NCI-H1092 (cell line): ENCODE measurements at places on chromosomes 2 and 18.

DNA sequence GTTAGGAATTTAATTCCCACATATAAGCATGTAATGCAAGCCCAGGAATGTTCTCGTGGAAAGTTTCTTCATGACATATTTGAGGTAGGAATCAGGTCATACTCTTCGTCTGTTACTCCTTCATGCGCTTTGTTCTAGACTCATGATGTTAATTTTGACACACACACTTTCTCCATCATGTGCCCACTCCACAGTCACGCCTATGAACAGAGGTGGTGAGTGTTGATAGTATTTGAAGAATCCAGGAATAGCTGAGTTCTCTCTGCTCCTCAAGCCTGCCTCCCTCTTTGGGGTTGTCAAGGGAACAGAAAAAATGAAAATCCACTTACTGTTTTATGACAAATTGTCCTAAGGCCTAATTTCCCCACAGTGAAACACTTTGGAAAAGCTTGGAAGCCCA is 117.3 kb upstream of the SERPINE2 start:
- DNase-seq, result no peak

- DNase-seq, result no peak
These were observed 975.1 kb downstream of the BCL11A start for GRCh38 chr2:59578349-59578748.

DNA sequence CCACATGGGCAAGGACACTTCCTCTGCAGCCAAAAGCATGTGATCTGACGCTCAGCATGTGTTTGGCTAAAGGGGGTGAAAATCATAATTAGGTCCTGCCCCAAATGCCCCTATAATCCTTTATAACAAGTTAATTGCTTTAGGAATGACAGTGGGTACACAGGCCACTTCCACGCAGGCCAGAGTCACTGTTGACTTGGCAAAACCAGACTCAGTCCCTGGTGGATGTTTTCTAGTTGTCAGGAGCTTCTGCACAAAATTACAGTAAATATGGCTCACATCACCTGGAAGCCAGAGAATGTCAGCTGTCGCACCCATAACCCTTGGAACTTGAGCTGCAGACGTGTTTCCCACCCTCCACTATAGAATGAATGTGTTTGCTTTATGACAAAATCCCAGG is 13.3 kb upstream of the PXDN start:
- DNase-seq, result no peak

DNA sequence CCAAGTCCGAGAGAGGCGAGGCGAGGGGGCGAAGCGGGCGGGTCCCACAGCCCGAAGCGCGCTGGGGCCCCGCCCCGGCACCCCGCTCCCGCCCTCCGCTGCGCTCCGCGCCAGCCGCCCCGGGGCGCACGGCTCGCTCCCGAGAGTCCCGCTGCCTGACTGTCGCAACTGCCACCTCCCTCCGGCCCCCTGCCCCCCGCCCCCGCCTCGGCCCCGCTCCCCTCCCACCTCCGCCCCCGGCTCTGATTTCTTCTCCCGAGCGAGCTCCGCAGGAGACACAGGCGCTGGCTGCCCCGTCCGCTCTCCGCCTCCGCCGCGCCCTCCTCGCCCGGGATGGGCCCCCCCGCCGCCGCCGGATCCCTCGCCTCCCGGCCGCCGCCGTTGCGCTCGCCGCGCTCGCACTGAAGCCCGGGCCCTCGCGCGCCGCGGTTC is at the start of gene WNT6:
WNT6 (plus strand) TSS at position 250 of the 432 bp plus-strand sequence. CDS start 233 bp downstream, outside the sequence.
- no peak for DNase-seq

- no peak for DNase-seq
These were observed 19.9 kb downstream of the TOGARAM2 start for GRCh38 chr2:29000956-29001355.

GRCh38 chr2:119158563-119159347 is at the start of gene C1QL2:
Gene C1QL2 (minus strand): TSS chr2:119158751. CDS start chr2:119158269, 482 bp downstream.
- no peak for DNase-seq

DNA sequence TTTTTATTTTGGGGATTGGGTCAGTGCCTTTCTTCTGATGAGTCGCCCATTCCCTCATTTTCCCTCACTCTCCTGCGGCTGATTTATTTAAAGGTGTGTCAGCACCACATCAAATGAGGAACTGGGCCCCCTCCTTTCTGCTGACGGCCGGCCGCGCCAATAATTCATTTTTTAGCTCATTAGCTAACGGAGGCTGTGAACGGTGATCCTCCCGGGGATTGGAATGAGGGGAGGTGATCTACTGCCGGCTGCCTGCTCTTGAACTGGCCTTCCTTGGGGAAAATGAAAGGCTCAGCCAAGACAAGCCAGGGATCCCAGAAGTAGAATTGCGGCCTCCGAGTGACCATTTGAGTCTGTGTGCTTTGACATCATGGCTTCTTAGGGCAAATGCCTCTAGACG is 54.2 kb downstream of the GBX2 start:
- DNase-seq, result no peak

GRCh38 chr2:21256006-21256405 is 132.2 kb downstream of the TDRD15 start:
- peak; percentile 3 for DNase-seq

GRCh38 chr2:34822616-34823015 is 1223.5 kb upstream of the FAM98A start:
- DNase-seq, result no peak

- DNase-seq, result no peak
These were observed 95.6 kb downstream of the DYM start for GRCh38 chr18:49364821-49365220.

DNA sequence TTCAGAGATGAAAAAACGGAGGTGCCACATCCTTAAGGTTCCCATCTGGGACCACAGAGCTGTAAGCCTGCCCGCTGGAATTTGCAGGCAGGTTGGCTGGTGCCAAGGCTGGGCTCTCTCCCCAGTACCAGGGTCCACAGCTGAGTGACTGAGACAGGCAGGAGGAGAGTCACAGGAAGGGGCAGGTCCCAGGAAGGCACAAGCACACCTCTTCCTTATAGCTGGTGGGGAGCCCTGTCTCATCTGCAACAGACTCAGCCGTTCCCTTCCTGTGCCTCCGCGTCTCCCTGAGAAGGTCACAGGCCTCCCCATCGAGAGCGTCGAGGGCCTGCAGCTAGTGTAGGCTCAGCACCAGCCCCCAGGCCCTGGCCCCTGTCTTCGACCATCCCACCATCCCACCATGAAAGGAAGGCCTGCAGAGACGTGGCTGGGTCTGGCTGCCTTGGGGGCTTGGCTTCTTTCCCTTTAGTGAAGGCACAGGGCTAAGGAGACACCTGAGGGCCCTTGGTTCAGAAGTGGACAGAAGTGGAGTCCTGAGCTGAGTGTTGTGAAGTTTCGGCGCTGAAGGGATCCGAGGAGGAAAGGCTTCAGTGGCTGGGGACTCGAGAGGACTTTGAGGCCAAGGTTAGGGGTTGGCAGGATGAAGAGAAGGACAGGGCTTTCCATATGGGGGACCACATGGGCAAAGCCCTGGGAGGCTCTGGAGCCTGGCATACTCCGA is 26.8 kb downstream of the GLI2 start:
- DNase-seq, result no peak

DNA sequence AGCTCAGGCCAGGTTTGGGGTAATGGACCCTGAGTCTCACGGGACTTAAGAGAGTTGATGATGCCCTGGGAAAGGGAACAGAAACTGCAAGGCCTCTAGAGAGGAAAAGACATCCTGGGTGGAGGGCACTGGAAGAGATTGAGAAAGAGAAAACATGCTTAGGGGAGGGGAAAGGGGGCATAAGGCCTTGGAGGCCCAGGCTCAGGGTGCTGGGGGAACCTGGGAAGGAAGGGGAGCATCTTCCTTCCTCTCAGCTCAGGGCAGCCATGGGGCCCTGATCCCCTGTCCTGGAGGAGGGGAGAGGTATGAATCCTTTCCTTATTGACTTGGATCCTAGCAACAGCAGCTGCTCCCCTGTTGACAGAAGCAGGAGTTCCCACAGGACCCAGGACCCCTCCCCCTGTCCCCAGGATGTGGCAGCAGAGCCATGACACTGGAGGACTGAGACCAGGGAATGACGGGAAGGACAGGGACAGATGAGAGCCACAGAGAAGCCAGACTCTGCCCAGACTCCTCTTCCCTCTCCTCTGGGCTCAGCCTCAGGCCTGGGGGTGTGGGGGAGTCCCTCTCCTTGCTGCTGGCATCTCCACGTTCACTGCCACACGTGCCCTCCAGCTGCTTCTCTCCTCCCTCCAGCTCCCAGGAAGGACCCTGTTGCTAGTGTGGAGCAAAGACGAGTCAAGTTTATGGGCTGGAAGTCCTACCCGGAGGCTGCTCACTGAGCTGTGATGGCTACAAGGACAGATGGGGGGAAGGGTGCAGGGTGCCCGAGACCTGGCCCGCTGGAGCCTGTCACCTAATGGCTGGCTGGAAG is 815 bp downstream of the GPBAR1 start:
- DNase-seq, result no peak

- DNase-seq, result no peak
These were observed 60.4 kb downstream of the KIAA1328 start for GRCh38 chr18:36889321-36889720.

- DNase-seq, result no peak
These were observed 31.9 kb downstream of the TFCP2L1 start for GRCh38 chr2:121253021-121253673.

GRCh38 chr18:29912351-29912750 is 1130.2 kb downstream of the DSC3 start:
- DNase-seq, result no peak

- no peak for DNase-seq
These were observed 53.1 kb downstream of the CWC22 start for GRCh38 chr2:179954026-179954425.

DNA sequence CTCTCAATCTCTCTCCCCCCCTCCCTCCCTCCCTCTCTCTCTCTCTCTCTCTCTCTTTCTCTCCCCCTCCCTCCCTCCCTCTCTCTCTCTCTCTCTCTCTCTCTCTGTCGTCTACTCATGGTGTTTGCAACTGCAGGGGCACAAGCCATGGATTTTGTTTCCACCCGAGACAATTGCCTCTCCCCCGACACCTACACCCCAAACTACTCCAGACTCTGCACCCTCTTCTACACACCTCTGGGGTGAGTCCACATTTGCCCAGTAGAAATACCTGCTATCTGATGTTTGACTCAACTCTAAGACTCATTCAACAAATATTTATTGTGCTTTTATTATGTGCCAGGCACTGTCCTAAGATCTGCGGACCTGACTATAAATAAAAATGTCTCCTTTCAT is 93.7 kb downstream of the TMEM17 start:
- DNase-seq, result no peak

DNA sequence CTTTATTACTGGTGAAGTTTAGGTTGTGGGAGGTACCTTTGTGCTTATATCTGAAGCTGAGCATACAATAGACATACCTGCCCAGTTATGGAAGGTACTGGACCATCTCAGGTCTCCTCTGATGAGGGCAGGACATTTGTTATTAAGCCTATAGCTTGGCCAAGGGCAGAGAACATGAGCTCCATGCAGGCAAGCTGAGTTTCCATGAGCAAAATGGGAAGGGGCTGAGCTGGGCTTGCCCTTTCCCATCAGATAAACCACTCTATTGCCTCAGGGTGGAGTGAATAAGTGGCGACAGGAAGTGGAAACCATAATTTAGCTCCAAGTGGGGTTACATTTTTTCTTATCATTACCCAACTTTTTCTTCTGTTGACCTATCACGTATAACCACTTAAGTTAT is 39.9 kb upstream of the EML6 start:
- no peak for DNase-seq

- no peak for DNase-seq
These were observed 35.7 kb downstream of the ACVR1C start for GRCh38 chr2:157592948-157593347.

DNA sequence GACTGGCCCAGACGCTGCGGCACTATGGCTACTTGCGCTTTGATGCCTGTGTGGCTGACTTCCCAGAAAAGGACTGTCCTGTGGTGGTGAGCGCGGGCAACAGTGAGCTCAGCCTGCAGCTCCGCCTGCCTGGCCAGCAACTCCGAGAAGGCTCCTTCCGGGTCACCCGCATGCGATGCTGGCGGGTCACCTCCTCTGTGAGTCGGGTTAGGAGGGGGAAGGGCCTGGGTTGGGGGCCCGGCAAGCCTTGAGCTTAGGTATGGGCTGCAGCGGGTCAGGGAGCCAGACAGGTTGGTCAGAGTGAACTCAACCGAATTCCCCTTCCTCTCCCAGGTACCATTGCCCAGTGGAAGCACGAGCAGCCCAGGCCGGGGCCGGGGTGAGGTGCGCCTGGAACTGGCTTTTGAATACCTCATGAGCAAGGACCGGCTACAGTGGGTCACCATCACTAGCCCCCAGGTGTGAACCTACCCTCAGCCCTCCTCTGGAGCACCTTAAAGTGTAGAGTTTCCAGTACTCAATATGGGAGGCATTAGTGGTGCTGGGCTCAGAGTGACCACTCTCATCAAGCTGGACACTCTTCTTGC is 4.9 kb downstream of the ZNF513 start:
- DNase-seq, result no peak

DNA sequence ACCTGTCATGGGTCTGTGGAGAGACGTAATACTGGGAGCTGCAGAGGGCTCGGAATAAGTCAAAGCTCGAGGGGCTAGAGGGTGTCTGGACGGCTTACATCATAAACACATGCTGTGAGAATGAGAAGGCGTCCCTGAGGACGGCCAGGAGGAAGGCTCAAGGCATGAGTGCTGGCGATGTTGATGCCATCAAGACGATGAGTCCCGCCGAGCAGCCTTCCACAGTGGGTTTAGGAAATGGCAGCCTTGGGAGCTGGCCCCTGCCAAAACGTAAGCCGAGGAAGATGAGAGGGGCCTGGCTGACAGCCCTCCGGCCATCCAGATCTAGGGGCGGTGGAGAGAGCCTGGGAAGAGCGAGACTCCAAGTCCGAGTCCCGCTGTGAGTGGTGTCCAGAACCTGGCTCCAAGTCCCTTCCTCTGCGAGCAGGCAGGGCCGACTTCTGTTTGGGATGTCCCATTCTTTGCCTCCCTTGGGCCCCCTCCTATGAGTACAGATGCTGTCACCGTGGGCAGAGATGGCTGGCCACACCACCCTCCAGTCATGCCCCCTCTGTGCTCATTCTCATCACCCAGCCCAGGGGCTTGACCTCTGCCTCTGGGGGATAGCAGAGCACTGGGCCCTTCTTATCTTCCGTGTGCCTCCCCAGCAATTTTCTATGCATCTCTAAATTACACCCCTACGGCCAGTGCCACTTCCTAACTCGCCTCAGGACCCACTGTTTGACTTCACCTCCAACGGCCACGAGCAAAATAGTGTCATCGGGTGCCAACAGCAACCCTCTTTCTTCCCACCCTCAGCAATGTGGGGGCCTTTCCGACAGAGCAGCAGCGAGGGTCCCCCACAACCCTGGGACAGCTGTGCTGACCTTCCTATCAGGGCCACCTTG is 175.7 kb downstream of the FAM210A start:
- DNase-seq, result no peak

DNA sequence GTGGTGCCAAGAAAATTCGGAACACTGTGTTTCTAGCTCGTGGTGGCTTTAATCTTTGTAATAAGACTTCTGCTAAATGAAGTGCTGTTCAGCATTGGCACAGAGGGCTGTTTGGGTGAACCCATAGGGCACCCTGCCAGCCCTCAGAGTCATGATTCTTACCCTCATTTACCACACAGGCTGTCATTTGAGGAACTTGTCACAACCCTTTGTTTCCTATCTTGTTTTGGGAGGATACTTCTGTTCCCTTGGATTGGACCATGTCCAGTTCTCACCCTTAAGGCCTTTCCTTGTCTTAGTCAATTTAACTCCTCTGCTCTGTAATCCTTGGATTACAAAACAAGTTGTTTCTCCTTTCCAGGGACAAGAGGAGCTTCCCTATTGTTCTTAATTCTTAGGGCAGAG is 225.7 kb downstream of the MTX2 start:
- DNase-seq, result no peak

- no peak for DNase-seq
These were observed 7.8 kb upstream of the RAB12 start for GRCh38 chr18:8601277-8602032.
